Posterior cingulate gyrus (tissue), 11 donors: ENCODE measurements at places on chromosomes 3 and 15.

DNA sequence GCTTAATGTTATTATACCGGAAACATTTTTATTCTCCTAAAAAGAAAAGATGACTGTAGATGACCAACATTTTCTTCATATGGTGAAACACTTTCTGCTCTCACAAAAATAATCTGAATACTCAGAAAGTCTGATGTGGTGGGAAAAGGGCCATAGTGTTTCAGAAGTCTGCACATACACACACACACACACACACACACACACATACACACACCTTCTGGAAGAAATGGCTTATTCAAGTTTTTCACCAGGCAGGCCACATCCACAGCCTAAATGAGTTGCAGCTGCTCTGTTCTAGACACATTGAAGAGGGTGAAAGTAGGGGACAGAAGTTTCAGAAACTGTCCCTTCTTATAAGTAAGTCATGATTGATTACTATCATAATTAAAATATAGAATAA, 220.0 kb downstream of the ZMAT3 start:
- DNase-seq: no peak

DNA sequence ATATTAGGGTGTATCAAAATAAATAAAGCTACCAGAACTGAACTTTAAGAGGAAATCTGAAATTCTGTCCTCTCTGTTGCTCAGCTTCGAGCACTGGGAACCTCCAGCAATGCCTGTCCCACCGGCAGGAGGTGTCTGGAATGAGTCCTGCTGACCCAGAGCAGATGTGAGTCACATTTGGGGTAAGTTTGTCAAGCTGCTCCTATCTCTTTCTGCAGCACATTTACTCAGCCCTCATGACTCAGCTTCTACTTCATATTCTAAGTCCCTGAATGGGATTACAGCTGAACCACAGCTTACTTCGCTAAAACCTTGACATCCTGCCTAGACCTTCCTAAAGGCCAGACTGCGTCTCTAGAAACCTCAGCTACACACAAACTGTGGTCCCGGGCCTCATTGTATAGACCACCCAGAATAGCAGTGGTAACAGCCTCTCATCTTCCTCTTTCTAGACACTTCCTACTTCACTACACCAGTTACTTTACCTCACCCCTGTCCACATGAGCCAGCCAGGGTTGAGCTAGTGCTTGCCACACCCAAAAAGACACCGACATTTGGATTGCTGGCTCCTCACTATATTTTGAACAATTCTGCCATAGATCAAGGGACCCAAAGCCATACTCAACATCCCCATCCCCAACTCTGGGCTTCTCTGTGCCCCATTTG, 109.6 kb upstream of the TMCO5A start:
- no peak for DNase-seq

DNA sequence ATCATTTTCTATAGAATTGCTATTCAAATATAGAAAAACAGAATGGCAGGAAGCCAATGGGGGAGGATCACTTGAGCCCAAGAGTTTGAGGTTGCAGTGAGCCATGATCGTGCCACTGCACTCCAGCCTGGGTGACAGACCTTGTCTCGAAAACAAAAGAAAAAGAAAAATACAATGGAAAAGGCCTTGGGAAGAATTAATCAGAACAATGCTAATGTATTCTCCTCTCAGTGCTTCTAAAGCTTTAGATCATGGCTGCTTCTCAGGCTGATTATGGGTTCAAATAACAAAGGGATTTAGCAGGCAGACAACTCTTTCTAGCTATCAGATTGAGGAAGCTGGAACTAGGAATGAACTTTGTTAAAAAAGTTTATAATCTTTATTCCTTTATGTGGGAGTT, 115.8 kb downstream of the PDCD6IP start:
- no peak for DNase-seq

- no peak for DNase-seq
Measured at GRCh38 chr15:55884223-55884622, 109.2 kb downstream of the NEDD4 start.

DNA sequence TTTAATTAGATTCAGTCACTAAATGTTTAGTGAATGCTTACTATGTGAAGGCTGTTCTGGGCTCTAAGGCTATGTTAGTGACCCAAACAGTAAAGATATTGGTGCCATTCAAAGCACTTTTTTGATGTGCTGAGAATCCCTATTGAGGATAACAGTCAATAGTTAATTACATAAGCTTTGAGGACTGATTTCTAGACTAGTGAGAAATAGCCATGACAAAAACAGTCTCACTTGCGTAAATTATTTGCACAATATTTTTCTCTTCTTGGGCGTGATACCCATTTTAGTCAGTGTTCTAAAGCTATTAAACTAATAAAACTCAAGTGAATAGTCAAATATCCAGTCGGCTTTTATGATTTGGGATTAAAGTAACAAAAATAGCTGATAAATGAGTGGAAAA, 74.6 kb downstream of the UBE2E2 start:
- no peak for DNase-seq

DNA sequence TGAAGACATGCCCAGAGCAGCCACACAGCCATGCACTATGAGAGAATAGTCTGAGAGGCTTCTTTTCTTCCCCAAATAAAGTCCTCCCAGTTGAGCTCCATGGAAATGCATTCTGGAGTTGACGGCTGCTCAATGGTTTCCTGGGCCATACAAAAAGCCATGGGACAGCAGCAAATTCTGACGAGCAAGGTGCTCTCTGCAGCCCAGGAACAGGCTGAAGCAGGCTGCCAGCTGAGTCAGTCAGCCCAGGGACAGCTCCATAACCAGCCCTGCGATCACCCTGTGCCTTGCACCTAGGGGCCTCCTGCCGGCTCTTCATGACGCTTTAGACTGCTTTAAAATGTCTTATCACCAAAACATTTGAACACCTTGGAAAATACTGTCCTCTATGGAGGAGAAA, 256.3 kb upstream of the CHRNA7 start:
- no peak for DNase-seq

DNA sequence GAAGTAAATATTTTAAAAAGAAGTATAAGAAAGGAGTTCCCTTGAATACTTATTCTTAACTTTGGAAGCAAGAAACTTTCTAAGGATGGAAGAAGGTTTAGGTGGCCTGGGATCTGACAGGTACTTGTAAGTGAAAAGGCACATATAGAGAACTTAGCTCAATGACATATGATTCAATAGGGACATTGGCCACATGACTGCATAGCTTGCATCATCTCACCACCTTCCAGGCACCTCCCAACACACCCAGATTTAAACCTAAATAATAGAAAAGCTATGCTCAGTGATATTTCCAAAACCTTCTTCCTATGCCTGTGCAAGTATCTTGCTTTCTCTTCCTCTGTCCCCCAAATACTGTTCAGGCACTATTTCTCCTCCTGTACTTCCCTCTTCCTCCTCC, 4.7 kb upstream of the P2RY1 start:
- DNase-seq: no peak
